ENCODE measurements at places on chromosomes 16 and 17.

DNA sequence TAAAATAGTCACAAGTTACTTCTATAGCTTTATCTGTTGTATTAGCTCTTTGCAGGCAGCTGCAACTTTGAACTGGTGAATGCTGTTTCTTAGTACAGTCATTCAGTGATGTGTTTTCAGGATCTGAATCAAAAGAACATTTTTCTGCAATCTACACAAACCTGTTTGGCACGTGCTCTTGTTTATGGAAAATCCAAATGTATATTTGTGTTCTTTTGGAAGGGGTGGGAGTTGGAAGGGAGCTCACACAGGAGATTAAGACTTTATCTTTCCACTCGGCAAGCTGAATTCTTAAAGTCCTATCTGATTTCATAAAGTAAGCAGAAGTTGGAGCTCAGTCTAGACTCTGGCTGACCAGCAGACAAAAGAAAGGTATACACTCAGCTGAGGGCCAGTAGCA is 300.2 kb downstream of the MAP2K6 start:
- DNase-seq: no peak
- H3K4me3 ChIP-seq: no peak overlapping the region
- no peak overlapping the region for H3K27ac ChIP-seq
- H3K36me3 ChIP-seq: no peaks in the 10 kb centered on the region

- no peak overlapping the region for H3K27ac ChIP-seq
- DNase-seq: no peak
- H3K4me3 ChIP-seq: no peak overlapping the region
- no peaks in the 10 kb centered on the region for H3K4me1 ChIP-seq
Observed at GRCh38 chr17:53218723-53219122, 604.0 kb upstream of the KIF2B start.

GRCh38 chr17:34370997-34371395 is 8.0 kb upstream of the CCL1 start:
- no peak overlapping the region for H3K27ac ChIP-seq
- DNase-seq: no peak
- peaks cover 48% of the 10 kb centered on the region for H3K27me3 ChIP-seq
- no peaks in the 10 kb centered on the region for H3K36me3 ChIP-seq

- no peak overlapping the region for H3K4me3 ChIP-seq
- H3K27me3 ChIP-seq: peaks cover 2% of the 10 kb centered on the region
- H3K27ac ChIP-seq: no peak overlapping the region
- H3K36me3 ChIP-seq: peaks cover 11% of the 10 kb centered on the region
Observed at GRCh38 chr16:83996481-83997252, 28.6 kb downstream of the NECAB2 start.

- DNase-seq: no peak
- no peak overlapping the region for H3K27ac ChIP-seq
- H3K36me3 ChIP-seq: no peaks in the 10 kb centered on the region
- no peaks in the 10 kb centered on the region for H3K4me1 ChIP-seq
Observed at GRCh38 chr17:56639517-56639916, 46.0 kb downstream of the NOG start.

- no peaks in the 10 kb centered on the region for H3K27me3 ChIP-seq
- H3K4me1 ChIP-seq: peaks cover 24% of the 10 kb centered on the region
- H3K27ac ChIP-seq: peak within 1 kb of the TSS; percentile 89
- H3K36me3 ChIP-seq: peaks cover 66% of the 10 kb centered on the region
Observed at GRCh38 chr17:76737676-76738467, at the start of gene MFSD11. MFSD11 (plus strand) TSS chr17:76738119; CDS start chr17:76738353, 234 bp downstream.

GRCh38 chr16:1757714-1758461 is 13.5 kb downstream of the NME3 start:
- H3K4me1 ChIP-seq: no peaks in the 10 kb centered on the region
- DNase-seq: no peak
- no peak overlapping the region for H3K27ac ChIP-seq
- peaks cover 67% of the 10 kb centered on the region for H3K36me3 ChIP-seq
- no peaks in the 10 kb centered on the region for H3K27me3 ChIP-seq

- H3K36me3 ChIP-seq: no peaks in the 10 kb centered on the region
- peaks cover 17% of the 10 kb centered on the region for H3K27me3 ChIP-seq
- H3K27ac ChIP-seq: no peak overlapping the region
- DNase-seq: no peak
- H3K4me1 ChIP-seq: peaks cover 16% of the 10 kb centered on the region
Observed at GRCh38 chr16:57935904-57936303, 35.0 kb downstream of the CNGB1 start.

DNA sequence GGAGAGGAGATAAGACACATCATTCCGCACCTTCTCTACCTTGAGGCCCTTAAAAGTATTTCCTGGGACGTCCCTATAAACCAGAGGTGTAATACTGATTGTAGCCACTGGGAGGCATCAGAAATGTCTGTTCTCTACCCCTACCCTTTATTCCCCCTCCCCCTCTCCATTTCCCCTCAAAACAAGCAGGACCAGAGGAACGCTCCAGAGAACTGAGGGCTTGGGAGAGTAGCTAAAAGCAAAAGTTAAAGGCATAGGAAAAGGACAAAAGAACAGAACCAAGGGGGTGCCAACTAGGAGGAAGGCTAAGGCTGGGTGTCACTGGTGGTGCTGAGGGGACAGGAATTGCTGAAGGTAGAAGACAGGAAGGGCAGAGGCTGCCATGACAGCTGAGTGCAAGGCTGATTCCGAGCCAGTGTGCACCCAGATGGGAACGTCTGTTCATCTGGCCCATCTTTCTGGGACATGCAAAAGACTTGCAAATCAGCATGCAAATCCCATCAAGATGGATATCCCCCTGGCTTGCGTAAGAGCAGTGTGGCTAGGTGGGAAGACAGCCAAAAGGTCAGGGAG is 6.7 kb downstream of the CAMTA2 start:
- H3K27me3 ChIP-seq: no peaks in the 10 kb centered on the region
- H3K4me1 ChIP-seq: peaks cover 3% of the 10 kb centered on the region

- DNase-seq: no peak
- peaks cover 54% of the 10 kb centered on the region for H3K4me1 ChIP-seq
- no peak overlapping the region for H3K27ac ChIP-seq
- H3K27me3 ChIP-seq: no peaks in the 10 kb centered on the region
- H3K36me3 ChIP-seq: peaks cover 22% of the 10 kb centered on the region
Observed at GRCh38 chr17:48869821-48870318, 22.7 kb upstream of the ATP5MC1 start.

- peak; percentile 48 for DNase-seq
- peak overlapping the region; percentile 52 for H3K27ac ChIP-seq
- peaks cover 5% of the 10 kb centered on the region for H3K36me3 ChIP-seq
- peaks cover 56% of the 10 kb centered on the region for H3K4me1 ChIP-seq
Observed at GRCh38 chr17:77836557-77837041, 121.9 kb upstream of the TNRC6C start.

DNA sequence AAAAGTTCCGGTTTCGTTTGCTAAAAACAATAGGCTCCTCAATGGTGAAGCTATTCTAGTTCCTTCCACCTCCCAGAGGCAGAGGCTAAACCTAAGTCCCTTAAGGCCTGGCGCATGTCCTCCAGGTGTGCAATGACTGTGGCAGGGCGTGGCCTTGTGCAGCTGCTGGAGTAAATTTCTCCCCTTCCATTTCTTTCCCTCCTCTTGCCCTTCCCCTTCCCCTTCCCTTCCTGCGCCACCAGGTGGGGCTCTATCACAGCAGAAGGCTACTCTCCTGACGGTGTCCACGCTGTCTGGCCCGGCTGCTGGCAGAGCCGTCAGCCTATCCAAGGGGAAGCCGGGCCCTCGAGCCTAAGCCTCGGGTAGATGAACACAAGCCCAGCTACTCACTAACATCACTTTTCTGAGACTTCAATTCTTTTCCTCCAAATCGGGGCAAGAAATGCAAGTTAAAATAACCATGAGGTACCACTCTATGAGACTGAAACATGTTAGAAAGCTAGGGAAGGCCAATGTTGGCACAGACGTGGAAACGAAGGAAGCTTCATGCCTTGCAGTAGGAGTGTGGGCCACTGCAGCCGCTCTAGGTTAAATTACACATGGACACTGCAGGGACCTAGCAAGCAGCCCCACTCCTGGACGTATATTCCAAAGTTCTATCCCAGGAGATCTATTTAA is 34.4 kb downstream of the C16orf78 start:
- H3K27me3 ChIP-seq: peaks cover 39% of the 10 kb centered on the region
- H3K36me3 ChIP-seq: no peaks in the 10 kb centered on the region
- DNase-seq: peak; percentile 88
- H3K4me3 ChIP-seq: no peak overlapping the region

GRCh38 chr16:13118091-13118490 is 216.7 kb downstream of the SHISA9 start:
- no peak for DNase-seq
- H3K36me3 ChIP-seq: no peaks in the 10 kb centered on the region
- no peak overlapping the region for H3K4me3 ChIP-seq

- H3K4me1 ChIP-seq: no peaks in the 10 kb centered on the region
- H3K27ac ChIP-seq: no peak overlapping the region
- DNase-seq: no peak
- H3K4me3 ChIP-seq: no peak overlapping the region
- no peaks in the 10 kb centered on the region for H3K36me3 ChIP-seq
Observed at GRCh38 chr17:53807286-53807685, 15.4 kb upstream of the KIF2B start.

All from Calu3 (cell line).